ENCODE measurements at places on chromosomes 12 and 14. TPM values are rescaled to one million over a fixed set of nuclear protein-coding genes. Genes with fewer than 3 reads are reported as not detected.
A peak's percentile ranks its signal among the peaks of the same experiment; 100 is the strongest.

- H3K27me3 ChIP-seq: no peaks in the 10 kb centered on the region
- peaks cover 6% of the 10 kb centered on the region for H3K4me1 ChIP-seq
- no peak overlapping the region for H3K27ac ChIP-seq
- DNase-seq: peak; percentile 7
- no peaks in the 10 kb centered on the region for H3K36me3 ChIP-seq
Observed at GRCh38 chr14:67166450-67166853, 22.8 kb upstream of the GARIN2 start.

DNA sequence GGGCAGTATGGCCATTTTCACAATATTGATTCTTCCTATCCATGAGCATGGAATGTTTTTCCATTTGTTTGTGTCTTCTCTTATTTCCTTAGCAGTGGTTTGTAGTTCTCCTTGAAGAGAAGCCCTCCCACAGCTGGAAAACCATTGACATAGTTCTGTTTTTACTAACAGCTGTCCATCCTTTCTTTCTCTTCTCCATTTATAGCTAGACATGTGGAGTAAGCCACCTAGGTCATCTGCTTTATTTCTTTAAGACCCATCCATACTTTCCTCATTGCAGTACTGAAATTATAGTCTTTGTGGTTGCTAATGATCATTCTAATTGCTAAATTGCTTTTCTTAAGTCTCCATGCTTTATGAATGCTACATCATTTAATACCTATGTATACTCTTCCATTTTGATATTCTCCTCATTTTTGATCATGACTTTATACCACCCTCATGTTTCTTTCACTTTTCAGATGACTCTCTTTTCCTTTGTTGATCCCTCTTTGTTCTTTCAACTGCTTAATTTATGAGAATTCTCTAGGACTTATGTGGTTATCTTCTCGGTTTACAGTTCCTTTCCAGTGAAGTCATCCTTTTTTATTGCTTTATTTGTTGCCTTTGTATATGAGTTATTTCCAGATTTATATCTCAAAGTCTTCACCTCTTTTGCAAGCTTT lies 114.2 kb downstream of the PCNX1 start:
- H3K4me3 ChIP-seq: no peak overlapping the region
- peaks cover 10% of the 10 kb centered on the region for H3K4me1 ChIP-seq
- H3K27ac ChIP-seq: peak overlapping the region; percentile 51
- no peaks in the 10 kb centered on the region for H3K27me3 ChIP-seq
- H3K36me3 ChIP-seq: no peaks in the 10 kb centered on the region

Gene NTN4
- 22.6 TPM for total RNA-seq

DNA sequence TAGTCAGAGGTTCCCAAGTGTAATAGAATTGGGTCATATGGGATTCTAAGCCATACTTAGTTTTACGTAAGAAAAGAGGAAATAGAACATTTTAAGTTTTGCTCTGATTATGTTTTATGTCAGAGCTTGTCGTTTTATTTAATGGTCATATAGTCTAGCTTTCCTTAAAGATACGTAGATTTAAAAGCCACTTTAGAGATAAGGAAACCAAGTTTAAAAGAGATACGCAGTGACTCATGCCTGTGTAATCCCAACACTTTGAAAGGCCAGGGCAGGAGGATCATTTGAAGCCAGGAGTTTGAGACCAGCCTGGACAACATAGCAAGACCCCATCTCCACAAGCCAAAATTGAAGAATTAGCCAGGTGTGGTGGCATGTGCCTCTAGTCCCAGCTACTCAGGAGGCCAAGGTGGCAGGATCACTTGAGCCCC lies 19.5 kb downstream of the MAPK1IP1L start:
- DNase-seq: peak; percentile 66
- H3K27me3 ChIP-seq: no peaks in the 10 kb centered on the region
- peaks cover 32% of the 10 kb centered on the region for H3K4me1 ChIP-seq
- H3K27ac ChIP-seq: peak overlapping the region; percentile 94

DNA sequence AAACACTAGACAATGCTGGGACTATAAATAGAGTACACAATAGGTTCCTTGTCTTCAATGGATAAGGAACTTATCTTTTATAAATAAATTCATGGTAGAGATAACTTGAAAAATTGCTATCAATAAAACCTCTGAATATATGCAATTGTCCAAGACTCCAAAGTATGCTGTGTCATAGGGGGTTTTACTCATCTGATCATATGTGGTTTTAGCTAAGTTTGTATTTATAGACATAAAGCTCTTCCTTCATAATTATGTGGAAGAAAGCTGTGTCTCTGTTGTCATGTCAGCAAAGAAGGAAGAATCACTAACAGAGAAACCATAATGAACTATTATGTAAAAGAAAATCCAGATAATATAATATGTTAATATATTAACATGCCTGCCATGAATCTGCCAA lies 111.5 kb upstream of the ATXN7L3B start:
- no peaks in the 10 kb centered on the region for H3K36me3 ChIP-seq
- H3K27ac ChIP-seq: no peak overlapping the region
- no peaks in the 10 kb centered on the region for H3K4me1 ChIP-seq
- H3K27me3 ChIP-seq: no peaks in the 10 kb centered on the region
- H3K4me3 ChIP-seq: no peak overlapping the region

DNA sequence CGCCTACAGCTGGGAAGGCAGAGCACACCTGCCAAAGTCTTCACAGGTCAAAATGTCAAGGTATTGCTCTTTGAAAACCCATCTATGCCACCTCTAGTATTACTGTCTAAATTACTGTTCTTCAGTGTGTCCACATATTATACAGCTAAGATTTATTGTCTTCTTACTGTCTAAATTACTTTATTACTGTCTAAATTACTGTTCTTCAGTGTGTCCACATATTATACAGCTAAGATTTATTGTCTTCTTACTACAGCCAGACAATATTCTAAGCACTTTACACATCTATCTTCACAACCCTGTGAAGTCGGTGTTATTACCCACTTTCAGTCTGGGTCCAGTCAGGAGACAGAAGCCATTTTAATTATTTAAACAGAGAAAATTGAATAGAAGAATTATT lies 173.9 kb downstream of the MYRFL start:
- H3K27ac ChIP-seq: no peak overlapping the region
- no peaks in the 10 kb centered on the region for H3K27me3 ChIP-seq
- no peak overlapping the region for H3K4me3 ChIP-seq
- no peaks in the 10 kb centered on the region for H3K36me3 ChIP-seq

Gene NR2C1
- total RNA-seq: 44.3 TPM

GRCh38 chr14:52078721-52079120 lies 9.9 kb upstream of the NID2 start:
- DNase-seq: no peak
- no peak overlapping the region for H3K4me3 ChIP-seq
- peak overlapping the region; percentile 91 for H3K27ac ChIP-seq
- H3K27me3 ChIP-seq: no peaks in the 10 kb centered on the region
- H3K36me3 ChIP-seq: no peaks in the 10 kb centered on the region
- peaks cover 62% of the 10 kb centered on the region for H3K4me1 ChIP-seq

Measured in astrocyte (in vitro differentiated cells and primary cell).